Activated T-helper 1 cell treated with anti-CD3 and anti-CD28 coated beads, Interleukin-2, amount 50 U/mL, for 16 hours (primary cell): ENCODE measurements at places on chromosomes 3 and 15.

GRCh38 chr3:180340395-180340794, 261.6 kb upstream of the TTC14 start:
- DNase-seq, result no peak

DNA sequence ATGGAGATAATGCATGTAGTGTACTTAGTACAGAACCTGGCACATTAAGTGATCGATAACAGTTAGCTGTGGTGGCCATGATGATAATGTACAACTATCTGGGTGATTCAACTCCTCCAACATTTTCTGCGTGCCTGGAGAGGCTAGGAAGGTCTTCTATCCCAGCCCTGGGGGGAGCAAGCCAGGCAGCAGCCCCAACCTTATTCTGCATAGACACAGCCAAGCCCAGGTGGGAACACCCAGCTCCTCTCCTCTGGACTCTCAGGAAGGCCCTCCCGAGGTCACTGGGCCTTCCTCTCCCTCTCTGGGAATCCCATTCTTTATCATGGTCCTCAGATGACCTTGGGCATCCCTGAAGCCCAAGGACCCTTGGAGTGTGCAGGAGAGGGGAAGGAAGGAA, 5.1 kb upstream of the TLE3 start:
- no peak for DNase-seq

DNA sequence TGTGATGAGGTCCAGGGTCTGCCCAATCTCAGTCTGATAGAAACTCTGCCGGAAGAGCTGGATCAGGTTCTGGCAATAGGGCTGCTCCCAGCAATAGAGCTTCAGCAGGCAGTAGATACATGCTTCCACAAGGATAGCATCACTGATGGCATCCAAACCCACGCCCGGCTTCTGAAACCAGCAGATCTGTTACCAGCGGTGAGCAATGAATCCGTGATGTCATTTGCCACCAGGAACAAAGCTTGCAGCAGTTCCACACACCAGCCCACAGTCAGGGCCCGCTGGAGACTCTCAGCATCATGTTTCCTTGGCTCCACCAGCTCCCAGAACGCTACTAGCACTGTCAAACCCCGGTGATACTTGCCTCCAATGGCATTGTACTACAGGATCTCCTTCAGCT, 19.3 kb upstream of the TTBK2 start:
- DNase-seq, result no peak

DNA sequence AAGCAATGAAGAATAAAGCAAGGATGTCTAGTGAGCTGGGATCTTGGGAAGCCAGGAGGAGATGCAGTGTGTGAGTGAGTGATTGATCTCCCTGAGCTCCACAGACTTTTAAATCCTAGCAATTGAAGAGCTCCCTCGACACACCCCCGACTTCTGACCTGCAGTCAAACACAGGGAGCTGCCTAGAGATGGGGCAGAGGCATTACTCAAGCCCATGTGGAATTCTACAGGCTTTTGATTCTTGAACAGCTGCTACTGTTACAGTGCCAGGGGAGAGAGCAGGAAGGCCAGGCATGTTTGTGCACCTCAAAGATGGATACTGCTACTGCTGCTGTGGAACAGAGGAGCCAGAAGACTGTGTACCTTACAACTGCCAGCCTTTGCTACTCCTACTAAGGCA, 1403.1 kb upstream of the ALCAM start:
- no peak for DNase-seq

DNA sequence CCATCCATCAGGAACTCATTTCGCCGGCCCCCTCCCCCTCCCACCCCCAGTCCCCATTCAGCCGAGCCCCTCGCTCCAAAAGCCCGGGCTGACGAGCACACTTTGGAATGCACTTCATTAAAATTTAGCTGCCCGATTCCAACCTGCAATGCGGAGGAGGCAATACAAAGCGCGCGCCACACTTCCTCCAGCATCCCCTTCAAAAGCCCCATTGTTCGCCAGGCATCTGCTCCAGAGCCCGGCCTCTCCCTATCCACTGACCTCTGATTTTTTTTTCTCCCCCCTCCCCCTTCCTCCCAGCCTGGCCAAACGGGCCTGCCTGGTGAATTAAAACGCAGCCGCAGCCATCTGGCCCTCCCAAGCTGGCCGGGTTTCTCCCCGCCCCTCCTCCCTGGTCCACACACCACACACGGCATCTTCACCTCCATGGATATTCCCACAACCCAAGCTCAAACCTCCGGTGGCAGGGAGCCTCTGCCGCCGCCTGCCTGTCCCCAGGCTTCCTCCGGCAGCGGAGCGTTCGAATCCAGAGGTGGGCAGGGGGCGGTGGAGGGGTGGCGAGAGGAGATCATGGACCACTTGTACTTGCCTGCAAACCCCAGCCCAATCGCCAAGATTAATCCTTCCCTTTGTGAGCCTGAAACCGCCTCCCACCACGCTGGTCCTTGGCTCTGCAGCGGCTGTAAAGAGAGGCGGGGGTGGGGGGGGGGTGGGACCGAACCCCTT, 441.3 kb downstream of the MAGI1 start:
- DNase-seq, result no peak

- DNase-seq, result no peak
Measured at GRCh38 chr3:60086811-60087210, 1037.0 kb upstream of the CFAP20DC start.
